Mesenteric fat pad (tissue), 1 donor: ENCODE measurements at places on chromosomes 12 and 14.

DNA sequence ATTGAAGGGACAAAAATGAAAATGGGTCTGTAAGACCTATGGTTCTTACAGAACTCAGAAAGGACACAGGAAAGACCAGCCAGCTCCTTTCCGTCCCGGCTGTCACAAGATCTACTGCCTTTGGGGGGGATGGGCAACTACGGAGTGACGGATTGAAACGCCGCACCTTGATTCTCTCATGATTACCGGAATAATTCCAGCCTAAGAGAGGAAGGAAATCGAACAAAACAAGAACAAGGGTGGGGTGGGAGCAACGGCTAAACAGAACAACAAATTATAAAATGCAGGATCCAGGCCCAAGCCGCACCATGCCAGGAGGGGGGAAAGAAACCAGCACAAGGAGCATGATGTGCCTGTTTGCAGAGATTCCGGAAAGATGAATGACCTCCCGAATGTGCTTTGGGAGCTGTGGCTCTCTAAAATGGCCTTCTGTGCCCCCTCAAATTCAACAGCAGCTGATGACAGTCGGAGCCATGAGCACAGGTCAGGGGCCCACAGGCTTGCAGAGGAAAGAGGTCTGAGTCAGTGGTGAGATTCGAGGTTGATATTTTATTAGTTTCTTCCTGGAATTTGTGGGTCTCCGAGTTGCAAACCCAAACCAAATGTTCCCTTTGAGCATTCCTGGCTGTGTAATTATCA lies 72.1 kb downstream of the SPRING1 start:
- peak; percentile 28 for DNase-seq

DNA sequence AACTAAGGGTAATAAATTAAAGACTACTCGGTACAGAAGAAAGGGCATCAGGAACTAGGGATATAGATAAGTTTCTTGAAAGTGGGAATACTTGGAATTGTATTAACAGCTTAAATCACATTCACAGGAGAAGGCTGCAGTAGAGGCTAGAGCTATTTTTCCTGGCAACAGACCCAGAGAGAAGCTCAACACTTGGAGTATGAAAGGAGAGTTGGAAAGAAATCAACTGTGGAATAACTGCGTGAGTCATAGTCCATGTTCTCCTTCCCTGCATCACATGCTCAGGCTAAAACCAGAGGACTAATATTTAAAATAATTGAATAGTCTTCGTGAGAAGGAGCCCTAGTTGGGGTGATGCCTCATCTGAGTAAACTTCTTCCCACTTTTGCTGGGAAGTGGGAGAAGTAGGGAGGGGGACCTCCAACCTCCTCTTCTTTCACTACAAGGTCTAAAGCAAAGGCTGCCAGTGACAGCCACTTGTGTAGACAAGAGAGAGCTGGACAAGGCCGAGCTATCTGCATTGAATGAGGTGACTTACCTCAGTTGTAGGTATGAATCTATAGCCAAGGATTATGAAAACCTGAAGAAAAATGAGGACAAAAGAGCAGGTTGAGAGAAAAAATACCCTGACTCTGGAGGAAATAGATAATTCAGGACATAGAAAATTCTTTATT lies 32.7 kb downstream of the DYRK2 start:
- no peak for DNase-seq

GRCh38 chr12:5066251-5066650 lies 22.6 kb downstream of the KCNA5 start:
- no peak for DNase-seq

- DNase-seq, result peak; percentile 98
Measured at GRCh38 chr14:69766984-69767368, at the start of gene SRSF5. Gene SRSF5, plus strand, starts transcription at chr14:69767142. Its CDS starts 1,015 bp downstream, at chr14:69768157.

GRCh38 chr12:124856132-124856841 lies 7.4 kb downstream of the SCARB1 start:
- no peak for DNase-seq

DNA sequence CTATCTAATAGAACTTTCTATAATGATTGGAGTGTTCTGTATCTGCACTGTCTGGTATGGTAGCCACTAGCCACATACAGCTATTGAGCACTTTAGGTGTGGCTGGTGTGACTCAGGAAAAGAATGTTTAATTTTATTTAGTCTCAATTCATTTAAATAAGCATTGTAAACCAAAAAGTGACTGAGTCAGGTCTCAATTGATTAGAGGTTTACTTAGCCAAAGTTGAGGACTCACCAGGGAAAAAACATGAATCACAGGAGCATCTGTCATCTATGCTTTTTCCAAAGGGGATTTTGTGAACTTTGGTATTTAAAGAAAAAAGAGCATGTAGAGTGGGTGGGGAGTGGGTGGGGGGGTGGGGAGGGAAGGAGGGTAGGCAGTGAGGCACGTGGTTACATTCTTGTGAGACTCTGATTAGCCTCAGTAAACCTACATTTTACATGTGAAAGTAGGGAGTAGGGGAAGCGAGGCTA lies 473.1 kb downstream of the ATP23 start:
- DNase-seq, result no peak

DNA sequence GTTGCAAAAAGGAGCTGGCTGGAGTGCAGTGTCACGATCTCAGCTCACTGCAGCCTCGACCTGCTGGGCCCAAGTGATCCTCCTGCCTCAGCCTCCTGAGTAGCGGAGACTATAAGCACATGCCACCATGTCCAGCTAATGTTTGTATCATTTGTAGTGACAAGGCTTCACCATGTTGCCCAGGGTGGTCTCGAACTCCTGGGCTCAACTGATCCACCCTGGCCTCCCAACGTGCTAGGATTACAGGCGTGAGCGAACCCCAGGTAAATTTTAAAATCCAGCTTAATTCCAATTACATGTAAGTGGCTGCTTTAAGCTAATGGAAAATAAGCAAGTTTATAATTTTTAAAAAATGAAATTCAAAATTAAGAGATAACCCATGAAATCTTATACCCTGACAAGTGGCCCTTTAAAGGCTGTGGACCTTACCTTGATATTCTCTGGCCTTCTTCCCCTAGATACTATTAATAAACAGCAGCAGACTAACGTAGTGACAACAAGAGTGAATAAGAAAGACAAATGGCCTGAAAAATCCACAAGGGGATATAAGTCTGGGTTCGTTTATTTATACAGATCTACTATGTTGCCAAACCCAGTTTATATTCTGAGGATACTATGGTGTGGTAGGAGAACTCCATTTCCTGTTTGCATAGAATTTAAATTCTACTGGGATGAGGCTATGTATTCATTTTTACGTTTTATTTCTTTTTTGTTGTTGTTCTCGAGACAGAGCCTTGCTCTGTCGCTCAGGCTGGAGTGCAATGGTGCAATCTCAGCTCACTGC lies 25.6 kb upstream of the SLC2A3 start:
- DNase-seq, result no peak

GRCh38 chr12:91813701-91814100 lies 331.9 kb downstream of the BTG1 start:
- DNase-seq, result no peak

DNA sequence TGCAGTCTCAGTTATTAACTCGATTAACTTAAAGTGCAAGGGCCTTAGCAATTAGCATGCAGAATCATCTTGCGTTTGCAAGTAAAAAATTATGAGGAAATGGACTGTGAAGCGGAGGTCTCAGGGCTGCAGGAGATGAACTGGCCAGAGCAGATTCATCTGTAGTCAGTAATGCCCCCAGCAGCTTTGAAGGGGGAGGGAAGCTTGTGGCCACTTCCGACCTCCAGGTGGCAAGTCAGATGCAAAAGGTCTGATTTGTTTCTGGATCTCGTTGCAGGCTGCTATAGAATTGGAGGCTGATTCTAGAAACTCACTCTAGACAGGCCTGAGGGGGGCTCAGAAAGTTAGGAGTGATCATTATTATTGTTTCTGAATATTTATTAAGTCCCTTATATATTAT lies 107.4 kb upstream of the RGS6 start:
- DNase-seq, result no peak

- no peak for DNase-seq
Measured at GRCh38 chr14:71094722-71095121, 187.5 kb downstream of the PCNX1 start.

GRCh38 chr12:93341409-93342049 lies 36.2 kb upstream of the NUDT4 start:
- no peak for DNase-seq

- no peak for DNase-seq
Measured at GRCh38 chr12:125351788-125352187, 286.6 kb downstream of the AACS start.

- DNase-seq, result no peak
Measured at GRCh38 chr14:62665286-62665685, 380.0 kb downstream of the KCNH5 start.

DNA sequence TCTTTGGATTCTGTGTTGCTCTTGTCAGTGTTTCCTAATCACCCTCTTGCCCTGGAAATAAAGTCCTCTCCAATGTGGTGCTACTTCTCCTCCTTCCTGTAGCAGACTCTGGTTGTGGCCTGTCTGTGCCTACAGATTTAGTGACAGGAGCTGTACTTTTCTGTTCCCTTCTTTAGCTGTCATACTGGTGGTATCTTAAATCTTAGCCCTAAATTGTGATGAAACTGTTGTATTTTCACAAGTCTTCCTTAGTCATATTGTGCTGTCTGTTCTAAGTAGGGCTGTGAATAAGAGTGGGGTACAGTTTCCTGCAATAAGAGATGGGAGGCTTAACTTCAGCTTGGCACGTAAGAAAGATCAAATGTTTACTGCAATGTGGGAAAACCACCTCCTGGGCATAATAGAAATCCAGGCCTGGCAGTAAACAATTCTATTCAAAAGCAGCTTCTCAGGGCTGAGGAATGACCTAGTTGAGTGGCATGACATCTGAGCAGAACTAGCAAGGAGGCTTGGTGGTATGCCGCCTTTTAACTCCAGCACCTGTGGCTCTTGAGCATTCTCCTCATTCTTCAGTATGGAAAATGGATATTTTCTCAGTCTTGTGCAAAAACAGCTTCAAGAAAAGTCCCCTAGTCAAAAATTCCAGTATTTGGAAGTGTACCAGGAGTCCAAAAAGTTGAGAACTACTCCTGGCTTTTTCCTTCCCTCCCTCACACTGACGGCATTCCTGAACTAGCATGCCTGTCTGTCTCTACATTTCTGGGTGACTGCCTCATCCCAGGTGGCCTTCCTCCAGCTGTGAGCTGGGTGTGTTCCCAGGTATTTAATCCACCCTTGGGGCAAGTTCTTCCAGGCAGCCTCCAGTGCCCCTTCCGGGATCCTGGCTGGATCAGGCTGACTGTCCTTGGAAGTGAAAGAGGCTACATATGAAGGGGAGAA lies 19.5 kb downstream of the ANO6 start:
- DNase-seq, result no peak

GRCh38 chr14:95330591-95331370 lies 11.1 kb upstream of the CLMN start:
- peak; percentile 45 for DNase-seq

DNA sequence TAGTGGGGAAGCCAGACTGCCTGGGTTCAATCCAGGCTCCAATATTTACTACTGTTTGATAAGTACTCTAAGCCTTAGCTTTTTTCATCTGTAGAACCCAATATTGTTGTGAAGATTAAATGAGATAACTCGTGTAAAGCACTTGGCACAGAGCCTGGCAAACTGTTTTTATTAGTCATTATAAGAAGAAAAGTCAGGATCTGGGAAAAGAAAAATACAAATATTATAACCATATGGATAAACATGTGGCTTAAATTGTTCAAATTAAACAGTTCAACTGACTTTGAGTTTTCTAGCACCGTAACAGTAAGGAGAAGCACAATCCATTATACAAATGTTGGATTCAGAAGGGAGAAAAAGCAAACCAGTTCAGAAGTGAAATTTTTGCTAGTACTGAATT lies 22.0 kb upstream of the CDK17 start:
- DNase-seq, result no peak

- DNase-seq, result no peak
Measured at GRCh38 chr14:67690011-67690410, 5.6 kb downstream of the RDH11 start.

GRCh38 chr12:64390275-64390851 lies at the start of gene C12orf56:
Gene C12orf56, minus strand, starts transcription at chr12:64390758. Its CDS starts 193 bp downstream, at chr12:64390565.
- no peak for DNase-seq

DNA sequence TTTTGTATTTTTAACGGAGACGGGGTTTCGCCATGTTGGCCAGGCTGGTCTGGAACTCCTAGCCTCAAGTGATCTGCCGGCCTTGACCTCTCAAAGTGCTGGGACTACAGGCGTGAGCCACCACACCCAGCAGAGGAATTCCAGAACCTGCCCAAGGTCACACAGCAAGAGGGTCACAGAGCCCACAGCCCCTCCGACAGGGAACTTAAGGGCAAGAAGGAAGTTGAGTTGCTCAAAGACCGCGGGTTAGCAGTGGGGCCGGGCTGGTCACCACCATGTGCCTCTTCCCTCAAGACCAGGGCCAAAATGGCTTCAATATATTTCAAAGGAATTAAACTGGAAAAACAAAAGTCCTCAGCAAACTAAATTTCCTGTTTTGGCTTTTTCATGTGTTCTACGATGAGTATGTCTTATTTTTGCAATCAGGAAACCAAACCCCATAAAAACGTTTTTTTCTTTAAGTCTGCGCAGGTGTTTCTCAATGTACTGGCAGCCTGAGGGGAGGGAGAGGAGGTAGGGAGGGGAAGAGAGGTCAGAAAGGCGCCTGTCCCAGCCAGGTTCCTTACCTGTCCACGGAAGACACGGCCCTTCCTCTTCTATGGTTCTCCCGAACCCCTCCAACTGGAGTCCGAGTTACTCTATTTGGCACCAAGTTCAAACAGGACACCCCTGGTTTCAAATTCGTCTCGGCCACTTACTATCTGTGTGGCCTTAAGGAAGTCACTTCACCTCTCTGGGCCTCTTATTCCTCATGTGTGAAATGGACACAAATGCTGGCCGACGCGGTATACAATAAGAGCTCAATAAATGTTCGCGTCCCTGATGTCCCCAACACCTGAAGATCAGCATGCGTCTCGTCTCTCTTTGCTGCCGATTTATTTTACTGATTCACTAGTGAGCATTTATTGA lies 778 bp downstream of the SLC8B1 start:
- DNase-seq, result no peak

GRCh38 chr14:56895154-56895553 lies 84.9 kb upstream of the OTX2 start:
- DNase-seq, result no peak

DNA sequence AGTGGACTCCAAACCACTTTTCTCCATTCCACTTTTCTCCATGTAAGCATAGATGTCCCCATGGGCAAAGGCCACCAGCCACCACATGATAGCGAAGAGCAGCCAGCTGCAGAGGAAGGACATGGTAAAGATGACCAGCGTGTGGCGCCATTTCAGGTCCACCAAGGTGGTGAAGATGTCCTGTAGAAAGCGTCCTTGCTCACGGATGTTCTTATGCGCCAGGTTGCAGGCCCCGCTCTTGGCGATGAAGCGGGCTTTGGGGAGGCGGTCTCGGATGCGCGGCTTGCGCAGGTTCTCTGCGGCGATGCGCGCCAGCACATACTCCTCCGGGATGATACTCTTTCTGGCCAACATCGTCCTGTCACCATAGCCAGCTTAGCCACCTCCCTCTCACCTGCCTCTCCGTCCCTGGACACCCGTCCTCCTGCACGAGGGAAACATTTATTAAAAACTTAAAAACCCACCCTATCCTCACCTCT lies 1.2 kb downstream of the KCNJ8 start:
- no peak for DNase-seq

DNA sequence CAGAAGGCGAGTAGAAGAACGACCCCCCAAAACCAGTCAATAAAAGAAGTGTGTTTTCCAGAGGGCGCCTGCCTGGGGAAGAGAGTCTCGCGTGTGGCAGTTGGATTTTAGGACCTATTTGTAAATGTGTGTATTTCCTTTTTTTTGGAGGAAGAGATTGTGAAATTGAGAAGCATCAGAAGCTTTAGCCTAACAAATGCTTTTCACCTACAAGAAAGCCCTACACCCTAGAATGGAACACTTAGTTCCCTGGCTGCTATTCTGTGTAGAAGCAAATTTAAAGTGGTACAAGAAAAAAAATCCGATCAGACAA lies 1.3 kb downstream of the RCOR1 start:
- DNase-seq, result no peak
